ENCODE measurements at places on chromosomes 2 and 18.

GRCh38 chr18:78972930-78973331 is 6.7 kb upstream of the SALL3 start:
- DNase-seq = no peak

GRCh38 chr2:36680012-36680411 is 16.5 kb upstream of the VIT start:
- no peak for DNase-seq

- DNase-seq = peak; percentile 1
These were observed 65.2 kb upstream of the FIGN start for GRCh38 chr2:163800951-163801381.

GRCh38 chr18:25422230-25422629 is 70.3 kb upstream of the ZNF521 start:
- DNase-seq = no peak

DNA sequence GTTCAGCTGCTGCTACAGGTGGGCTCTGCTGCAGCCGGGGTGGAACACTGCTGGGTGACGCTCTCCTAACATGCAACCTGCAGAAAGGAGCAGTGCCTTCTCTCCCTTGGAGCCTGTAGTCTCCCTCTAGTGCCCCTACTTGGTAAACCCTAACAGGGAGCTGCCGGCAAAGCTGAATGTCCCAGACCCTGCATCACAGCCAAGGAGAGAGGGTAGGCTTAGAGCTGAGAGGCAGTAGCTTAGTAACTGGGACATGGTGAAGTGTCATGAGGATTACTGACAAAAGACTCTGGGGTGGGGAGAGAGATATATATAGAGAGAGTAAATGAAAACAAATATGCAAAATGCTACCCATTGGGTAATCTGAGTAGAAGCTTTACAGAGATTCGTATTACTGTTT is 9.9 kb downstream of the NCAPH start:
- no peak for DNase-seq

GRCh38 chr18:26135548-26135947 is 1.9 kb downstream of the PSMA8 start:
- no peak for DNase-seq

DNA sequence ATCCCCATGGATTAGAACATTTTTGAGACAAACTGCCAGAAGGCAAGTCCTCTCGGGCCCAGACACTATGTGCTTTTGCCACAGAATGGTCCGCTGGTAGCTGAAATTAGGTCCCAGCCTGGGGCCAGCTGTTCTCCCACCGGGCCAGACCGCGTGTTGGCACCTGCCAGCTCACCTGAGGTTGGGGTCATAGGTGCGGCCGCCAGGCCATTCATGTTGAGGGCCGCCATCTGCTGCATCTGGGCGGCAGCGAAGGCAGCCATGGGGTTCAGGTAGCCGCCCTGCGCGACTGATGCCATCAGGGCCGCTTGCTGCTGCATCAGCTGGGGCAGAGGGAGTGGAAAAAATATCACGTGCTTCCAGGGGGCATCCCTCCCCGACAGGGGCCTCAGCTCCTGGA is 292.8 kb downstream of the CELF4 start:
- no peak for DNase-seq

GRCh38 chr2:239401881-239402233 is 1.0 kb upstream of the HDAC4 start:
- DNase-seq = peak; percentile 54
